ENCODE measurements at places on chromosomes 5 and 9.
A peak's percentile ranks its signal among the peaks of the same experiment; 100 is the strongest.

DNA sequence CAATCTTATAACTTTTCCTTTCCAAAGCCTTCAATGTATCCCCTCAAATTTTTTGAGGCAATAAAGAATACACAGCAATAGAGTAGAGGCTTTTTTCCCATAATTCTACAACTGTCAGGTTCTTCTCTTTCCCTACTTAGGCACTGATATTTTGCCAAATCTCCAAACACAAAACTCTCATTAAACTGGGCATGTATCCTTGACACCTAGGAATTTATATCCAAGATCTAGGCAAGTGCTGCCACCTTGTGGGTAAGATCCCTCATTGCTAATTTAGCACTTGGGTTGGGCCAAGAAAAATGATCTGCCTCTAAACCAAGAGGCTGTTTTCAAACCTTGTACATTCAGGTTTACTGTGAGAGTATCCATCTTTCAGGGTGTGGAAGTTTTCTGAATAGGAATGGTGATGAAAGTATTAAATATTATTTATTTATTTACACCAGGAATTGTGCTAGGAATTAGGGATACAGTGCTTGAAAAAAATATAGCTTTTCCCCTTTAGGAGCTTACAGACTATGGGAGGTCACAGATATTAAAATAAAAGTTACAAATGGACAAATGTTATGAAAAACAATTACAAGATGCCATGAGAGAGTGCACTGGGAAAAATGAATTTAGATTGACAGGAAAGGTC, 17.6 kb downstream of the TSTD2 start:
- DNase-seq = peak; percentile 62

DNA sequence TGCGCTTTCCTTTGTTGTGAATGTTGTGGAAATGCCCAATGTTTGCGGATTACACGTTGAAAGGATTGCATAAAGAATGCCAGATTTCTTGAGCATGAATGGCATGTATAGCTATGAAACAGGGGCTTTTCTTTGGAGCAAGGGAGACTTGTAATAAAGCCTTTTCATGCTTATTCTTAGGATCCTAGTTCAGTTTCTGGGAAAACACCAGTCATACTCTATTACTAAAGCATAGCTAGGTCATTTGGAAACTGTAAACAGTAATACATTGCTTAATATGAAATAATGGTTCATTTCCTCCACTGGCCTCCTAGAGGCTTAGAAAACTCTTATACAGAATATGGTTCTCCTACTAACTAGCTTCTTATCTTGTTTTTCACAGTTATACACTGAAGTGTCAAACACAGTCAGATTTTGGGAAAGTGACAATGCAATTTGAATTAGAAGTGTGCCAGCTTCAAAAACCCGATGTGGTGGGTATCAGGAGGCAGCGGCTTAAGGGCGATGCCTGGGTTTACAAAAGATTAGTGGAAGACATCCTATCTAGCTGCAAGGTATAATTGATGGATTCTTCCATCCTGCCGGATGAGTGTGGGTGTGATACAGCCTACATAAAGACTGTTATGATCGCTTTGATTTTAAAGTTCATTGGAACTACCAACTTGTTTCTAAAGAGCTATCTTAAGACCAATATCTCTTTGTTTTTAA, 104.2 kb downstream of the MELK start:
- no peak for DNase-seq

- no peak for DNase-seq
Measured at GRCh38 chr5:103120607-103121200, 603 bp downstream of the PPIP5K2 start.

DNA sequence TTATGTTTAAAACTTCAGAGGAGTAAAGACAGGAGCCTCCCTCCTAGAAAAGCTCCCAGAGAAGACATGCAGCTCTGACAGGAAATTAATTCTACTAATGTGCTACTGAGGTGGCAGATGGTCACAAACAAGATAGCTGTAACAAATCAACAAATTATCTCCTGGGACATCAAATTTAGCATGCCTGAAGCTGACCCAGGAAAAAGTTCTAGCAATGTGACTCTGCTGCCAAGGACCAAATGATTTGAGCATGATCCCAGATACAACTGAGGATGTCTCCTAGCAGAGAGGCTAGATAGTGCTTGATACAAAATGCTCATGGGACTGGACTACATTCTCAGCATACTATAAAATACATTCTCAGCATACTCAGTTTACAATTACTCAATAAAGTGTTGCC, 413.5 kb upstream of the SMC2 start:
- DNase-seq = no peak

- DNase-seq = peak; percentile 77
Measured at GRCh38 chr5:103258957-103259704, 568 bp downstream of the MACIR start.

DNA sequence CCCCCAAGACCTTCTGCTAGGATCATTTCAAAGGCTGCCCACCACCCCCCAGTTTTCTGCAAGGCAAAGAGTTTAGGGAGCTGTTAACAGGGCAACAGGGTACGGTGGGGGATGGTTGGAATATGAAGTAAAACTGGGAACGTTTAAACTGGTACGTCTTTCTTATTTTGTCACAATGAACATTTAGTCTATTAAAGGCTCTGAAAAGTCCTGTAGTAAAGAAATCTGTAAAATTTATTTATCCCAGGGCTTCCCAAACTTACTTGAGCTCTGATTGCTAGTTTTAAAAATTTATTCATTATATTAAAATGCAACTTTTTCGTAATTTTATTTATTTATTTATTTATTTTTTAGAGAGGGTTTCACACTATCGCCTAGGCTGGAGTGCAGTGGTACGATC, 62.0 kb downstream of the USP20 start:
- no peak for DNase-seq

GRCh38 chr5:4553130-4553529, 587.0 kb upstream of the ADAMTS16 start:
- DNase-seq = no peak

GRCh38 chr9:71664566-71664965, 103.7 kb downstream of the CEMIP2 start:
- no peak for DNase-seq

- DNase-seq = no peak
Measured at GRCh38 chr9:87083986-87084385, 136.7 kb upstream of the GAS1 start.

DNA sequence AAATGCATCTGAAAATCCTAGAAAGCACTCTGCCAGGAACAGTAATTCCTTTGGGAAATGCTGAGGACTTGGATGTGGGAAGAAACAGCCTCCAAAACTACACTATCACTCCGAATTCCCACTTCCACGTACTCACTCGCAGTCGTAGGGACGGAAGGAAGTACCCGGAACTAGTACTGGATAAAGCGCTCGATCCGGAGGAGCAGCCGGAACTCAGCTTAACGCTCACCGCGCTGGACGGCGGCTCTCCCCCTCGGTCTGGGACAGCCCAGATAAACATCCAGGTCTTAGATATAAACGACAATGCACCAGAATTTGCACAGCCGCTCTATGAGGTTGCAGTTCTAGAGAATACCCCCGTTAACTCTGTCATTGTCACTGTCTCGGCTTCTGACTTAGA, 786 bp downstream of the PCDHB3 start:
- DNase-seq = no peak

- no peak for DNase-seq
Measured at GRCh38 chr9:89526667-89527066, 28.8 kb upstream of the SEMA4D start.

DNA sequence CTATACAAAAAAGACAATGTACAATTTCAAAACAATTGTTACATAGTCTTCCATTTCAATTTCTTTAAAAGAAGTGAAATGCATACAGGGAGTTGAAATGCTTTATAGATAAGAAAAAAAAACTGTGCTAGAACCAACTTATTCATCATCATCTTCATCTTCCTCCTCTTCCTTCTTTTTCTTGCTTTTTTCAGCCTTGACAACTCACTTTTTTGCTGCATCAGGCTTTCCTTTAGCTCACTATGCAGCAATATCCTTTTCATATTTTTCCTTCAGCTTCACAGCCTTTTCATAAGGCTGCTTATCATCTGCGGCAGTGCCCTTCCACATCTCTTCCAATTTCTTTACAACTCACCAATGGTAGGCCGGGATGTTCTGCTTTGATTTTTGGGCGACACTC, 4.4 kb downstream of the LHFPL2 start:
- no peak for DNase-seq

DNA sequence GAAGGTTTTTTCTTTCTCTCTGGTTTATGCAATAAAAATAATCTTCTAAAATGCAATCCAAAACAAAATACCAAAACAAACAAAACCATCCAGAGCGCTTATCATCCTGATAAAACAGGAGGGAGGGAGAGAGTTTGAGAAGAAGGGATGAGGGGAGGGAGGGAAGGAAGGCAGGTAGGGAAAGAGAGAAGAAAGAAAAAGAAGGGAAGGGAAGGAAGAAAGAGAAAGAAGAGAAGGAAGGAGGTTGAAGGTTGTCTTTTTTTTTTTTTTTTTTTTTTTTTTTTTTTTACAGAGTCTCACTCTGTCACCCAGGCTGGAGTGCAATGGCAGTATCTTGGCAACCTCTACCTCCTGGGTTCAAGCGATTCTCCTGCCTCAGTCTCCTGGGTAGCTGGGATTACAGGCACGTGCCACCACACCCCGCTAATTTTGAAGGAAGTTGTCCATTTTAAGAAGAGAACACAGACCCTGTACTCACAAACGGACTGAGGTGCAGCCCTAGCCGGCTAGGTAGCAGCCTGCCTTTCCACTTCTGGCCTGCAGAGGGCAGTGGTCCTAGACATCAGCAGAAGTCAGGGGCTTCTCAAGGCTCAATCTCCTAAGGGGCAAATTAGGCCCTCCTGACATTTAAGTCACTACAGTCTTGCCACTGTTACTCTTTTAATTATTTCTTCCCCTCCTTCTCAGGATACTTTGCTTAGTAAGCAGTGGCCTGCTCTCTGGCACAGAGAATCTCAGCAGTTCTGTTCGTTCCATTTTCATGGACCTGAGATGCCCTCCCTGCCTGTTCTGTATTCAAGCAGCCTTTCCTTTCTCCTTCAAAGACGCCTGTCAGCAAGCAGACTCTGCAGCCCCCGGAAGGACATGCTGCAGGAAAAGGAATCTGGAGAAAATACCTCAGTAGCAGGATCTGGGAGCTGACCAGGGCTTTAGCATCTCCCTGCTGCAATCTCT, 76.4 kb downstream of the EPB41L4B start:
- peak; percentile 79 for DNase-seq

GRCh38 chr9:88044200-88044599, 69.9 kb upstream of the CDK20 start:
- DNase-seq = no peak

GRCh38 chr9:100011062-100011681, 87.6 kb downstream of the ERP44 start:
- DNase-seq = peak; percentile 39

DNA sequence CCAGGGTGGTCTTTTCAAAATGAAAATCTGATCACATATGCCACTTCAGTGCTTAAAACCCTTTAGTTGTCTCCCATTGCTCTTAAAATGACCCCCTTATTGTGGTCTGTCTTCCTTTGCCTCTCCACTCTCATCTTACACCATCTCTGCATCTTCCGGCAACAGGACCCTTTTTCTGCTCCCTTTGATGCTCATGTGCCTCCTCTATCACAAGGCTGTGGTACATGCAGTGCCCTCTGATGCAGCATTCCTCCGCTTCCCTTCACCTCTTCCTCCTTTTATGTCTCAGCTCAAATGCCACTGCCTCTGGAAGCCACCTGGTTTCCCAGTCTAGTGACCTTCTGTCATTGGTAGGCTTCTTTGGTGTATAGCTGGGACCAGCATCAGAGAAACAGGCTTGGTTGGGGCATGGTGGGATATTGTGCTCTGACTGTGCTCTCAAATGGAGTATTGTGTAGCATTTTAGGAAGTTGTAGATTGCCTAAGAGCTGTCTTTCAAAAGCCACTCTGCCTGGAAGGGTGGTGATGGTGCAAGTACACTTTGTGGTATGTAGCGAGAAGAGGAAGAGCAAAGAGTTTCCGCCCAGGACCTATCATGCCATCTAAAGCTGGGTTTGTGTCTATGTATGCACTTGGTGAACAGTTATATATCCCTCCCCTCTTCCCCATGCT, 28.1 kb downstream of the ARHGAP26 start:
- no peak for DNase-seq

DNA sequence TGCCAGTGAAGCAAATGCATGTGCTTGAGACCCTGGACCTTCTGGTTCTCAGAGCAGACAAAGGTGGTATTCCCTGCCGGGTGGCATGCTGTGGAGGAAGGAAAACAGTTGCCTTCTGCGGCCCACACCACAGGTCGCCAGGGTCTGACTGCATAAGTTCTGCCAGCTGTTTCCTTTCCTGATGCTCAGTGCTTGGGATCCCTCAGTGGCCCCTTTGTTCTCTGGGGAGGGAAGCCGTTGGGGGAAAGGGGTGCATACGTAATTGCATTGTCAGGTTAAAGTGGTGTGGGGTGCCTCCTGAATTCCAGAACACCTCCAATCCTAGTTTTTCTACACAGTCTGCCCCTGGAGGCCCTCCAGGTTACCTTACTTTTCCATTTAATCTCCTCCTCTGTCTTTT, 43.1 kb upstream of the SLC2A8 start:
- peak; percentile 77 for DNase-seq

- DNase-seq = no peak
Measured at GRCh38 chr9:98778251-98778650, 18.1 kb downstream of the ANKS6 start.

DNA sequence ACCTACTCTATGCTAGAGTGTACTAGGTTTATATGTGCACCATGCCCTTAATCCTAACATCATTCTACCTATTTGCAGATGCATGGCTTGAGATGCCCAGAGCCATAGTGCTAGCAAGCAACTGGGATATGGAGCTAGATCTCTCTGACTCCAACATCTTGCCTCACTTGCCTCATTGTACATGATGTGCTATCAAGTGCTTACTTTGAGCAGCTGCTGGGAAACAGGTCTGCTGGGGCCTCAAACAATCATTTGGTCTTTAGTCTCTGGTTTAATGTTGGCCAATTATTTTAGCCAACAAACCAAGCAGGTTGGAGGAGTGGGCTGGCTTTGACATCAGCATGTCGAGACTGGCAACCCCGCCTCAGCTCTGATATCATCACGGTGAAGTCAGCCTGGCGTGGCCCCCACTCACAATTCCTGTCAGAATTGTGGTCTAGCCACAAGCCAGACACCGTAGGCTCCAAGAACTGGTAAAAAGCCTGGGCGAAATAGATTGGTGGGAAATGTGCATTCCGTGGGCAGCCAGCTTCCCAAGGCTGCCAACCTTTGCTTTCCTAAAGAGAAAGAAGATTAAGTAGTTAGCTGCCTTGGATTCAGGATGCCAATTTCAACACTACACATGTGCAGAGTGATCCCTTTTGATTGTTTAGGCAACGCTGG, 21.1 kb upstream of the GAS1 start:
- no peak for DNase-seq

- no peak for DNase-seq
Measured at GRCh38 chr5:18158166-18158565, 523.9 kb downstream of the TAF11L14 start.

DNA sequence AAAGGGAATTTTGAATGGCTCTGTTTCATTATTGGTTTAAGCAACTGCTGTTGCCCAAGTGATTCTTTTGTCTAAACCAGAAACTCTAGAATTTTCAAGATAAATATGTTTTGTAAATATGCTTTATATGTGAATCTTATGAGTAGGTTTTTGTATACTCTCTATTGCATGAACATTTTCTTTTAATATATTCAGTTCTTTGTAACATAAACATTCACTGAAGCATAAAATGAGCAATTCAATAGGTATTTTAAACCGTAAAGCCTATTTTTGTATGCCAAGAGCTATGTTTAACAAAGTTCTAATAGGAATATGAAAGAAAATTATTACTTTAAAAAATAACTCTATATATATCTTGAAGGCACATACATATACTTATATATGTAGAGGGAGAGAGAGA, 293.1 kb downstream of the PSAT1 start:
- no peak for DNase-seq
